IPS-NIHi11 (cell line): ENCODE measurements at places on chromosomes 6 and 20.

- DNase-seq: no peak
These were observed 510.5 kb downstream of the PHF3 start for GRCh38 chr6:64146094-64146493.

GRCh38 chr6:64428186-64428585 is 792.6 kb downstream of the PHF3 start:
- no peak for DNase-seq

- no peak for DNase-seq
These were observed 277.2 kb downstream of the PRKN start for GRCh38 chr6:162450358-162450757.

- no peak for DNase-seq
These were observed 593.1 kb downstream of the PKHD1 start for GRCh38 chr6:51494342-51494741.
